CD4-positive, alpha-beta T cell treated with Interleukin-4 for 1 hour (primary cell): ENCODE measurements at places on chromosomes 12 and 14.

DNA sequence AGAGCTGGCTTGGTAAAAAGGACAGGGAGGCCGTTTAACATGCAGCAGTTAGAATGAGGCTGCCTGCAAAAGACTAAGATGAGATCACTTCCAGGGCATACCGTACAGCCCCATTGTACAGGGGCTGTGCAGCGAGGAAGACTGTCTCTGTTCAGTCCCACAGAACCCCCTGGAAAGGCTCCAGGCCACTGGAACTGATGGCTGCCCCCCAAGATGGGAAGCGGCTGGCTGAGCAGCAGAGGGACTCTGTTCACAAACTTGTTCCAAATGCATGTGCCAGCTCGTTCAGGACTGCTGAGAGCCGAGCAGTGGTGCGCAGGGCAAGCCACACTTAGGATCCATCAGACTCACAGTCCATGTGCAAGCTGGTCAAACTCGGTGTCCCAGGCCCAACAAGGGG, 82.9 kb downstream of the CHGA start:
- DNase-seq = no peak

GRCh38 chr12:46067094-46067493, 76.7 kb upstream of the SCAF11 start:
- DNase-seq = no peak

- no peak for DNase-seq
These were observed 2.4 kb downstream of the ABCB9 start for GRCh38 chr12:122963941-122964265.

DNA sequence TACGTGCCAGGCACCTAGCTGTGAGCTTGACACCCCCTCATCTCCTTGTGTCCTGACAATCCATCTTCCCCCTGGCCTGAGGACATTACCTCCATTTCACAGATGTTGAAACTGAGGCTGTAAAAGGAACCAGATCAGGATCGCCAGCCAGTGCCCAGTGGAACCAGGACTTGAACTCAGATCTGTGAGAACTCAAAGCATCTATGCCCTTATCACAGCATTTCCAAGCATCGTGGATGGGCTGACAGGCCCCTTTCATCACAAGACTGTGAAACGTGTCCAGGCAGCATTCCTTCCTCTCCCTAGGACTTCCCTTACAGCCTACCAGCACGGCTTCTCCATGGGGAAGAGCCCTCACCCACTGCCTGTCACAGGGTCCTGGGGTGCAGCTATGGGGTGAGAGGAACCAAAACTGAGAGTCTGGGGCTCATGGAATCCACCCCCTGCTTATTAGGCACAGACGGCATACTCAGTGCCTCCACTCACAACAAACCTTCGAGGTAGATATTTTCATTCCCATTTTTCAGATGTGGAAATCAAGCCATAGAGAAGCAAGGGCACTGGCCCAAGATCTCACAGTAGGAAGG, 26.9 kb downstream of the CMKLR1 start:
- no peak for DNase-seq

DNA sequence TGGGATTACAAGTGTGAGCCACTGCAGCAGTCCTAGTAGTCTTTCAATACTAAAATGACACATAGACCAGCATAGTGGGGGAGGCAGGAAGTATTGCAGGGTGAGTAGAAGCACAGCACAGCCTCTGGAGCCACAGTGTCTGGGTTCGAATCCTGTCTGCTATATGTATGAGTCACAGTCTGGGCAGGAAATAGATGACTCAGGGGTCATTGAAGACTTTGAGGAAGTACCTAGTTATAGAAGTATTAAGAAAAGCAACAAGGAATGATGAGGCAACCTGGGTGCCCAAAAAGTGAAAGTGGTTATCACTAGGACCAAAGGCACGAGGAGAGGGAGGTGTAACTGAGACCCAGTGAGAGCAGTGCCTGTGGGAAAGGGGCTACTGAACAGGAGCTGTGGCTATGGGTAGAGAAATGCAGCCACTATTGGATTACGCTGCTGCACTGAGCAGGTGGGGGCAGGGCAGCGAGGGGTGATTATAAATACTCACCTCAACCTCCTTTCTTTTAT, 124.0 kb downstream of the PDE3A start:
- DNase-seq = no peak

DNA sequence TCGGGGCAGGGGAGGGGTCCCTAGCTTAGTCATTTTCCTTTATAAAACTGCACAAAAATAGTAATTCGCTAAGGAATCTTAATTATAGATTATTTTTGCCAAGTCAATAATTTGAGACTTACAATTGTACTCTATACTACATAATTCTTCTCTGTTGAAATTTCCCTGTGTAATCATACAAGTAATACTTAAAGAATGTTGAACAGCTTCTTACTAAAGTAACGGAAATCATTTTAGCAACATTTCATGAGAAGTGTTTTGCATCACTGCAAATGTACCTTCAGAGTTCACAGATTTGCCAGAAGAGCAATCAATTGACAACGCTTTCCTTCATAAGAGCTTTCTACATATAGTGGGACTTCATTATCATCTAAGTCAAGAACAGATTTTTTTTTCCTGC, 7.9 kb upstream of the GNG2 start:
- no peak for DNase-seq
